ENCODE measurements at places on chromosomes 2 and 18. TPM values are rescaled to one million over a fixed set of nuclear protein-coding genes. Genes with fewer than 3 reads are reported as not detected.

Gene TTC31
- 11.2 TPM for total RNA-seq

Gene CHAC2
- 1.4 TPM for total RNA-seq

Gene RGPD3
- 0.08 TPM for total RNA-seq

Gene VAMP8
- 8.2 TPM for total RNA-seq

Gene STPG4
- not detected for total RNA-seq

Gene NT5DC4
- not detected for total RNA-seq

Gene RESP18
- not detected for total RNA-seq

Gene RNF138
- total RNA-seq = 8.6 TPM

Gene VPS54
- total RNA-seq = 12.7 TPM

Gene CD207
- 0.16 TPM for total RNA-seq

Gene KCNG3
- total RNA-seq = not detected

Gene PCARE
- 0.11 TPM for total RNA-seq
